ENCODE measurements at places on chromosomes 3 and 15.

DNA sequence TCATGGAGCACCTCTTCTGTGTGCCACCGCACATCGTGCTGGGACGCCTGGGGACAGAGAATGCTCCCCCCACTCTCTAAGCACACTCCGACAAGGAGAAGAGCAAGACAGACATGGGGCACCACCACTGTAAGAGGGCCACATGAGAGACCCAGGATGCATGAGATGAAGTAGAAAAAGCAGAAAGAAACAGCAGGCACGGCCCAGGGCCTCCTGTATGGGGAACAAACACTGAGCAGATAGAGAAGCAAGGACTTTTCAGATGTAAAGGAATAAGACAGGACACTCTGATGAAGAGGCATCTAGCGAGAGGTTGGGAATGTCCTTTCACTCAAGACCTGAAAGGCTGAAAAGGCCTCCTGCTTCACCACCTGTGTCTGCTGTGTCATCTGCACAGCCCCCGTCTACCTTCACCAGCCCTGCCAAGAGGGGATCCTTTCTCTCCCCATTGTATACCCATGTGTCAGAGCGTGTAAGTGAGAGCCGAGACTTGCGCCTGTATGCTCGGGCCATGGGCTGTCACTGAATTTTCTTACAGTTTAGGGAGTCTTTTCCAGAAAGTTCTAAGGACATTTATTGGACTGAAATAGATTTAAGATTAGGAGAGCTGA is 125.6 kb downstream of the LRRK1 start:
- no peak for DNase-seq

- no peak for DNase-seq
These were observed 320.3 kb upstream of the TGFBR2 start for GRCh38 chr3:30286007-30286669.

DNA sequence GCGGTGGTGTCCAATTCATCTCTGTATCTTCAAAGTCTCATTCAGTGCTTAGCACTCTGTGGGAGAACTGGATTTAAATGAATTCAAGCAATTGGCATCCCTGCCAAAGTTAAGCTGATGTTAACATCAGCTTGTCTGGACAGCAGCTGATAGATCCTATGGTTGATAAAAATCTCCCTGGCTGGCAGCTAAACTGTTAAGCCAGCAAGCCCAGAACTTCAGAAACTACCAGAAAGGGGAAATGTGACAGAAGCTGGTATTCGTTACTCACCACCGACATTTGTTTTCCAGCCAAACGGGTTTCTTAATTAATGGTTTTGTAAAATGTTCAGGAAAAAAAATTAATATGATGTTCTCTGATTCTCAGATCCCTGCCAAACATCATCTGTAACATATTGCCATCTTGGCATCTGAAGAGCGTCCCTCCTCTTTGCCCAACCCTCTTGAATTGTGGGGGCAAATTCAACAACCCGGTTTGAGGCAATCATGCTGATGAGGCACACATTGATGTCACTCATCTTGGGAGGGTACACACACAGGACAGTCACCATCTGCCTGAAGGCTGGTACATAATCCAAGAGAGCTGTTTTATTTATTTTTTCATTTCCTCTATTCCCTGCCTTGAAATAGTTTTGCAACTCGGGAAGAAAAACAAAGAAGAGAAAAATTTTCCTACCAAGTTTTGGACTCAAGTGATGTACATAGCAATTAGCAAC is 76.3 kb upstream of the ABHD17C start:
- no peak for DNase-seq

DNA sequence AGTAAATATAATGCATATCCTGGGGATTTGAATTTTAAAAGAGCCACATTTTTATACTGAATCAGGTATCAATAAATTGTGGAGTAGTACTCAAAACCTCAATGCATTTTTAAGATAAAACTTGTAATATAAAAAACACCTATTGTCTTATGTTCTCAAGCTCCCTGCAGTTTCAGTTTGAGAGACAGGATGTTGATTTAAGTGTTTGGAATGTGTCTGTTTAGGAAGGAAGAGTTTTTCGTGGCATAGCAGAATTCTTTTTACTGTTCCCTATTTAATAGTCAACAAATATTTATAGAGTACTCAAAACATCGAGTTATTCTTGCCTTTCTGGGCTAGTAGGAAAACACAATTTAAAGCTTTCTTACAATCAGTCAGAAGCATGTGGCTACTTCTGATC is 146.1 kb upstream of the BCHE start:
- DNase-seq = no peak

GRCh38 chr3:185371306-185372074 is 8.6 kb downstream of the MAP3K13 start:
- no peak for DNase-seq
